Stimulated activated naive CD8-positive, alpha-beta T cell treated with anti-CD3 and anti-CD28 coated beads, Interleukin-15, amount 100 ng/mL, for 72 hours (primary cell): ENCODE measurements at places on chromosomes 2 and 18.

DNA sequence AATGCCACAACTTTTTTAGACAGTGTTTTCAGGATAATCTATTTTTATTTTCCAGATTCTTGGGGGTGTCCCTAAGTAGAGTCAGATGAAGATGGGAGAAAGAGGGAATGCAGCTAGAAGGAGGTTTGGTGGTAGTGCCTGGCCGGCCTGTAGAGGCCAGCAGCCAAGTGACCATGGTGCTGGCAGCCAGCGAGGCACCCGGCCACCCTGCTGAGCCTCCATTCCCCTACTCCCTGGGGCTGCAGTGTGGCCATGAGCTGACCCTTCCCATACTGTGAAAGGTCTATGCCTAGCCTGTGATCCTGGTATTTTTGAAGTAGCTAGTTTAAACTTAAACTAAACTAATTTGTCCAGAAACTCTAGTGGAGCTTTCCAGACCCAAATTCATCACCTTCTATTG lies 268.6 kb downstream of the CYRIA start:
- DNase-seq: no peak

GRCh38 chr2:9214873-9215272 lies 8.3 kb downstream of the ASAP2 start:
- DNase-seq: no peak

DNA sequence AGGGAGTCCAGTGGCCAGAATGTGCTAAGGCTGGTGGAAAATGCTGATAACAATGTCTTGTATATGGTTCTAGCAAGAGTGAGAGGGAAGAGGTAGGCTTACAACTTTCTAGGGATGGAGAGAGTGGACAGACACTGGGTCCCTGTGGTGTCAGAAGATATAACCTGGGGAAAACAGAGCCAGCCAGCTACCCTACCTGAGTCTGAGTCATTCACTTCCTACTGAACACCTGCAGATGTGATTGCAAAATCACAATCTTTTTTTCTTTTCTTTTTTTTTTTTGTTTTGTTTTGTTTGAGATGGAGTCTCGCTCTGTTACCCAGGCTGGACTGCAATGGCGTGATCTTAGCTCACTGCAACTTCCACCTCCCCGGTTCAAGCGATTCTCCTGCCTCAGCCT lies 7.3 kb downstream of the TET3 start:
- no peak for DNase-seq

DNA sequence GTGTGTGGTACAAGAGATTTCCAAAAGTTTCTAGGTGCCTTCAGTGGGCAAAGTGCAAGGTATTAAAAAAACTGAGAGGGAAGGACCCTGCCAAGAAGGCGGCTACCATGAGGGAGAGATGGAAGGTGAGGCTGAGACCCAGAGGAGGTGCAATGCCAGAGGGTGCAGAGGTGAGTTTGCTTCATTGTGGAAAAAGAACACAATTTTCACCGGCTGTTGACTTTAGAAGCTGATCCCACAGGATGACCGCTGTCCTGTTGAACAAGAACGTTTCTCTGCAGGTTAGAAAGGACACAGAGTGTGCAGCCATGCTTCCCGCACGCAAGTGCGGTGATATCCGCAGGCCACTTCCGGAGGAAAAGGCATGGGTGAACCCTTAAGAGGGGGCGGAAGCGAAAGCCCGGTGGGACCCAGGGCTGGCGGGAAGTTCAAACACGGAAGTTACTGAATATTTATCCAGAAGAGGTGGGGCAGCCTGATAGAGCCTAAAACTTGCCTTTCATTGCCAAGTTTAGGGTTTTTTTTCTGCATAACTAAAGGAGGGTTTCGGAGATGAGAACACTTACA lies 16.6 kb downstream of the SP110 start:
- DNase-seq: no peak
